ENCODE measurements at places on chromosomes 11 and 22. TPM values are rescaled to one million over a fixed set of nuclear protein-coding genes. Genes with fewer than 3 reads are reported as not detected.

- DNase-seq, result no peak
Observed at GRCh38 chr22:46748908-46749675, 11.0 kb upstream of the CERK start.

- DNase-seq, result no peak
Observed at GRCh38 chr11:56890584-56891305, 98.0 kb upstream of the OR5AK2 start.

DNA sequence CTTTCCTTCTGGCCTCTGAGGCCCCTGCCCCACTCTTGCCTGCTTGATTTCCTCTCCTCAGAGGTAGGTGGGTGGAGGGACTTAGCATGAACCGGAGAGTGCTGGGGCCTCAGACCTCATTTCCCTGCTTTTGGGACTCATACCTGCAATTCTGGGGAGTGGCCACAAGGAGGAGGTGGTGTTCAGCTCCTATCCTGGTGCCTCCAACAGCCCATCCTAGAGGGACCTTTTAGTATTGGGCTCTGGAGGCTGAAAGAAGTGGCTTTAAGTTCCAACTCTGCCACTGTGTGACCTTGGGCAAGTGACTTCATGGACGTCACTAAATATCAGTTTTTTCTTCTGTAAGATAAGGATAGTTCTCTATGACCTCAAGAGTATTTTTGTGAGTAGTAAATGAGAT lies 98.6 kb downstream of the KIAA1671 start:
- DNase-seq, result no peak

DNA sequence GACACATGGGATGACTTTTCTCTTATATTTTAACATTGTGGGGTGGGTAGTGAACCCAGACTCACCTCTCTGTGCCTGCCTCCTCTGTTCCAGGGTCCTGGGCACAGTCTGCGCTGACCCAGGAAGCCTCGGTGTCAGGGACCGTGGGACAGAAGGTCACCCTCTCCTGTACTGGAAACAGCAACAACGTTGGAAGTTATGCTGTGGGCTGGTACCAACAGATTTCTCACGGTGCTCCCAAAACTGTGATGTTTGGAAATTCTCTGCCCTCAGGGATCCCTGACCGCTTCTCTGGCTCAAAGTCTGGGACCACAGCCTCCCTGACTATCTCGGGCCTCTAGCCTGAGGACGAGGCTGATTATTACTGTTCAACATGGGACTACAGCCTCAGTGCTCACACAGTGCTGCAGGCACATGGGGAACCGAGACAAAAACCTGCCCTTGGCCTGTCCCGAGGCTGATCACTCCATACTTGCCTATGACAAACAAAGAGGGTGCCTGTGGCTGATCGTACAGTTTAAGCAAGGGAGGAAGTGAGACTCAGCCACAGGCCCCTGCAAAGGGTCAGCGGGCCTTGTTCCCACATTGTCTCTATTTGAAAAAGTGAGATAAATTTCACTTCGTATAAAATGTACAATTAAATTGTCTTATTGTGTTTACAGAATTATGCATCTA lies 43.7 kb upstream of the TOP3B start:
- no peak for DNase-seq

DNA sequence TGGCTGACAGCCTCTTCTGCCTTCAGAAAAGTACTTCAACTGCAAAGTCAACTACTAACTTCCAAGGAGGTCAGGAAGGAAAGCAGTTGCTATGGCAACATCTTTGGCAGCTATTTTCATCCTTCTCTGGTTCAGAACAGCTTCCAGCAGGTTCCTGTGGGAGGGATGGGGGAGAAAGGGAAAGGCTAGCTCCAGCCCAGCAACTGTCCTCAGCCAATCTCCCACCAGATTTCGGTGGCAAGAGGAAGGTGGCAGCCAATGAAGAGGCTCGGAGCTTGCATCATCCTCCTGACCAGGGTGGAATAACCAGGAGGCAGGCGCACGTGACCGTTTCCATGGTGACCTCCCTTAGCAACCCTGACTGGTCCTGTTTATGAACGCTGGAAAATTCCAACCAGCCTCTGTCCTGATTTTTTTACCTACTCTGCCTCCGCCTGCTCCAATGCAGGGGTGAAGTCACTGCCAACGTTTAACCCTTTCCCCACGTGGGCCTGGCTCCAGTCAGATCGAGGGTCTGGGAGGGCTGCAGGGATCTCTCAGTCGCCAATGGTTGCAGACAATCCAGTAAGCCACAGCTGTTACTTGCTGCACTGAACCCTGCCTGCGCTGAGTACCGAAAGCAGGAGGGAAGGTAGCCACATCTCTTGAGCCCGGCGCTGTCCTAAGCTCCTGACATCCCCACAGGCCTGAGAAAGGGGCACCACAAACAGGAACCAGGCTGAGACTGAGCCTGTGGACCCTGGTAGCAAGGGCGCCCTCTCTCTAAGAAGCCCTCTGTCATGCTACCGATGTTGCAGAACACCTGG lies 11.2 kb upstream of the MALAT1 start:
- DNase-seq, result peak; percentile 100

- DNase-seq, result no peak
Observed at GRCh38 chr11:16738947-16739815, 734 bp downstream of the C11orf58 start.

- no peak for DNase-seq
Observed at GRCh38 chr11:93604008-93604660, 57.3 kb upstream of the CEP295 start.

DNA sequence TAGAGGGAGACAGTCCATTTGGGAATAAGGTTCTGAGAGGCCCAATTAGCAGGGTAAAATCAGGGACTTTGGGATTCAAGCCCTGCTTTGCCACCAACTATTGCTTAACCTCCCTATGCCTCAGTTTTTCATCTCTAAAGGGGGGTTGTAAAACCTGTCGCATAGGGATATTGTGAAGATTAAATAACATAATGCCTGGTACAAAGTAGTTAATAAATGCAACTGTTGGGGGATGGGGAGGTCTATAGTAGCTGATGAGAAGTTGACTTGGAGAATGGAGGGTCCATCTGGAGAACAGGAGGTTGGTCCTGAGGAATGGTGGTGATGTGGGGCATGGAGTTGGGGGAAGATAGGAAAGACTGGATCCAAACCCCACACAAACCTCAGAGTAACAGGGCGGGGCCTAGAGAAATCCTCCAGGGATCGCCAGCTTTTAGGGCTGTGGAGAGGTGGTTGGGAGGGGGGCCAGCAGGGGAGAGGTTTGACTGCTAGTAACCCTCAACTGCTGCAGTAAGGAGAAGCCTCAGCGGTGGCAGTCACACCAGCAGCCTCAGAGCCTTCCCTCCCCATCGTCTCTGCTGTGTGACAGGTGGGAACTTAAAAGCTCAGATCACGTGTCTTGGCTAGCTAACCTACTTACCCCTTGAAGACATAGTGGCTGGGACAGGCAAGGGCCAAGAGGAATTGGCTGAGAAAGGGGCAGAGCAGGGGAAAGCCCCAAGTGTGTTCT lies 1.1 kb upstream of the ABCG4 start:
- no peak for DNase-seq

- no peak for DNase-seq
Observed at GRCh38 chr11:44727373-44728287, 868 bp downstream of the TSPAN18 start.

The CASTOR1 gene
- total RNA-seq, result 13.4 TPM

The PAX6 gene
- total RNA-seq, result not detected

The OR2AG2 gene
- 0.15 TPM for total RNA-seq

The MACROD1 gene
- total RNA-seq, result 26.0 TPM

The ART5 gene
- total RNA-seq, result not detected

The DDTL gene
- not detected for total RNA-seq

The HMBS gene
- total RNA-seq, result 10.1 TPM
